Kidney (tissue), 22 donors: ENCODE measurements at places on chromosomes 5 and 9. TPM values are rescaled to one million over a fixed set of nuclear protein-coding genes. Genes with fewer than 3 reads are reported as not detected.
A peak's percentile ranks its signal among the peaks of the same experiment; 100 is the strongest.

DNA sequence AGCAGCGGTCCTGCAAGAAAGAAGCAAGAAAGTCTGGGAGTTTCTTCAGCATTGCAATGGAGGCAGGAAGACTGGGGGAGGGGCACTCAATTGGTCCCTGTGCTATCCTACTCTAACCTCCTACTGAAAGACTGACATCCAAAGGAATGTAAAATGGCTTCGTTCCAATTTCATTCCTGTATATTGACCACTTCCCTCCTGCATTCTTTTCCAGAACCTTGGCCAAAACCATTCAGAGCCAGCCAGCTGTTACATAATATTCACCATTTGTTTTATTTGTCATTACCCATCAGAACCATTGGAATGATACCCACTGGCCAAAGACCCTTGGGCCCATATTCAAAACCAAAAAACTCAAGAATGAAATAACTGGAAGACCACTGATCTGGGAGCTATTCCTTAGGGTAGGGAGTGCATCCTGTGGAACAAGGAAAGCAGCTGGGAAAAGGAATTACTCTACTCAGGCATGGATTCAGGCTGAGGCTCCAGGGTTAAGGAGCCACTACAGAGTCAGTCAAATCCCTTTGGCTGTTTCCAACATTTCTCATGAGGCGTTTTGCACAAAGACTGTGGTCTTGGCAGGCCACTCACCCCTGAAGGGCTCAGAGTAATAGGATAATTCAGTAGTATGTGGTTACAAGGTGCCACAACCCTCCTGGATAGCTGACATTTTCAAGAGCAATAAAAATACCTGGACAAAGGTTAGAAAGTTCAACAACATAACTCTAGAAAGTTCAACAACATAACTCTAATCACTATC lies 148.7 kb upstream of the SLC1A3 start:
- DNase-seq, result no peak

Gene ZNF879
- polyA plus RNA-seq, result 2.2 TPM

GRCh38 chr5:53041071-53041692 lies 52.0 kb downstream of the ITGA2 start:
- DNase-seq, result no peak

GRCh38 chr5:137442660-137443059 lies 56.5 kb downstream of the SPOCK1 start:
- no peak for DNase-seq

Gene IL4
- not detected for polyA plus RNA-seq

Gene PRDM9
- not detected for polyA plus RNA-seq

DNA sequence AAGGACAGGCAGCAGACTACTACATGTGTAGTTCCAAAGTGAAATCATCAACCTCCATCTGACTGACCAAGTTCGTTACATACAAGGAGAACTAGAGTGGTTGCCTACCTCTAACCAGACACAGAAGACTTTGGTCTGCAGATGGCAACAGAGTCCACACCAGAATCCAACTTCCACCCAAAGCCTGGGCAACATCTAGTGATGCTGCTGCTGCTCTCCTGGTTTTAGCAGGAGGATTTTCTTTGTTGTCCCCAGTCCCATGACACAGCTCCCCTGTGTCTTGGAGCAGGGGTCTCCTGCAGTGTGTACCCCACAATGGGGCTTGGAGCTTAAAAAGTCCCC lies 46.4 kb upstream of the APC start:
- DNase-seq, result no peak

DNA sequence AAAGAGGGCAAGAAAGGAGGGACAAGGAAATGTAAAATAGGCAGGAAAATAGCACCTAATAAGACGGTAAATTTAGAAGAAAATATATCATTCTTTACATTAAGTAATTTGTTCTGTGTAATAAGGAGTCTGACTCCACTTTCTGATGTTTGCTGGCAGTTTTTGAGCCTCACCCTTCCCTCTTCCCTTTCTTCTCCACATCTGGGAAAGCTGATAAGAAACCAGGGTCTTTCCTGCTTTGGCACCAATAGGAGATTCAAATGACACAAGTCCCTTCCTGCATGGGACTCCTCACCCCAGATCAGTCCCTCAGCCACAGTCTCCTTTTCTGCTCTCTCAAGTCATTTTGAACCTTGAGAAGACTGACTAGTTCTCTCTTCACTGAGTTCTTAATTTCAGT lies 31.2 kb upstream of the LECT2 start:
- DNase-seq, result no peak

DNA sequence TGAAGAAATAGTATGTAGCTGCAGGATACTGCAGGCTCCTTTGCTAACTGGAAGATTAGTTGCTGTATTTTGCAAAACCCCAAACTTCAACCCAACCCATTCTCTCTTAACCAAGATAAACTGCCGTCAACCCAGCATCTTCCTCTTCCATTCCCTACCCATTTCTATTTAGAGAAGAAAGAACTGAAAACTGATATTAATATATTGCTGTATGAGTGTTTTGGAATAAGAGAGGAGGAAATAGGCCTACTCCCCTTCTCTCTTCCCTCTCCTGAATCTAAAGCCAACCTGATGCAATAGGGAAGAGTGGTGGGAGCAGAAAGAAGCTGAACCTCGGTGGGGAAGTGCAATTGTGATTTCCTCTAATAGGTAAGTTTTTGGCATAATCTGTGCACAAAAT lies 83.7 kb downstream of the TMEM215 start:
- no peak for DNase-seq

Gene PTGDS
- 709 TPM for polyA plus RNA-seq

DNA sequence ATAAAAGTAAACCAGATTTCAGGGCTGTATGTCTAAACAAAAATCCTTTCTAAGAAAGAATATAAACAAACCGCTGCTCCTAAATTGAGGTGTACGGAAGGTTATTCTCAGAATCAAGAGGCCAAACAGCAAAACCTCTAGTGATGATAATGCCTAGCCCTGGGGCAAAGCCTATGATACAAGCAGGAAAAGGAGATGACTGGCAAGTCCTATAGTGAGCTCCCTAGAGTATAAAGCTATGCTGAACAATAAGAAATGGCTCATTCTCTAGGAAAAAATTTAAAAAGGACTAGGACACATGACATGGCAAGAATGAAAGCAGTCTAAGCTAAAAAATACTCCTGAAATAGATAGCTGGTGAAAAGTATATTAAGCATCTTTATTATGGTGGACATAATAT lies 187.1 kb downstream of the BNC2 start:
- DNase-seq, result no peak

Gene SLC46A2
- polyA plus RNA-seq, result not detected

Gene CAMK4
- polyA plus RNA-seq, result 0.37 TPM

GRCh38 chr5:113214606-113215323 lies 220.0 kb downstream of the TSSK1B start:
- DNase-seq, result no peak

GRCh38 chr5:75322066-75322465 lies 15.0 kb upstream of the HMGCR start:
- DNase-seq, result no peak

Gene PDGFRB
- 50.4 TPM for polyA plus RNA-seq

Gene PCDHB6
- 0.32 TPM for polyA plus RNA-seq

Gene PCDHA9
- not detected for polyA plus RNA-seq

Gene IL13
- polyA plus RNA-seq, result not detected

DNA sequence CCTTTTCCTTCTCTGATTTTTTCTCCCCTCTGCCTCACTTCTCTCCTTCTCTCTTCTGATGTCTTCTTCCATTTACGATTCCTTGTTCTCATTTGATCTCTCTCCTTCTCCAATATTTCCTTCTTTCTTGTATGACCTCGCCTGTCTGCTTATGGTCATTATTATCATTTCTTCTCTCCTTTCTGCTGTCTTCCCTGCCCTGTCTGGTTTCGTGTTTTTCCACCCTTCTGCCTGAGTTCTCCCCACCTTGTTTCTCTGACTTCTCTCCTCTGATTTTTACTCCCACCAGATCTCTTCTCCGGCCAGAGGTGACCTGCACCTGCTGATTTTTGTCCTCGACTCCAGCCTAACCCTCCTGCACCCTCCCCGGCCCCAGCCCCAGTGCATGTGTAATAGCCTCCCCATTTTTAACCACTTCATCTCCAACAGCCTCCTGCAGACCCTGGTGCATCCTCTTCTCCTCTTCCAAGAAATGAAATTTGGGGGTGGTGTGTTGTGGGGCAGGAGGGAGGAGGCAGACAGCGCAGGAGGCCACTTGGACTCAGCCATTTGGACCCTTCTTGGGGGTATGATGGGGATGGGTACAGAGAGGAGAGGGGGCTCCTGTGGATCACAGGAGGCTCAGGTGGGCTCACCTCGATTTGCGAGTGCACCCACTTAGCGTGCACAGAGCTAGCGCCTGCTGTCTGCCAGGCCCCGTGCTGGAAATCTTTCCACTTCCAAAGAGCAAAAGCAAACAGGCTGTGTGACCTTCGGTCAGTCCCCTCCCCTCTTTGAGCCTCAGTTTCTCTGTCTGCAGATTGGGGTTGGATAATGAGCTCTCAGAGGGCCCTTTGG lies 32.5 kb downstream of the GSN start:
- DNase-seq, result no peak

Gene HCN1
- not detected for polyA plus RNA-seq

DNA sequence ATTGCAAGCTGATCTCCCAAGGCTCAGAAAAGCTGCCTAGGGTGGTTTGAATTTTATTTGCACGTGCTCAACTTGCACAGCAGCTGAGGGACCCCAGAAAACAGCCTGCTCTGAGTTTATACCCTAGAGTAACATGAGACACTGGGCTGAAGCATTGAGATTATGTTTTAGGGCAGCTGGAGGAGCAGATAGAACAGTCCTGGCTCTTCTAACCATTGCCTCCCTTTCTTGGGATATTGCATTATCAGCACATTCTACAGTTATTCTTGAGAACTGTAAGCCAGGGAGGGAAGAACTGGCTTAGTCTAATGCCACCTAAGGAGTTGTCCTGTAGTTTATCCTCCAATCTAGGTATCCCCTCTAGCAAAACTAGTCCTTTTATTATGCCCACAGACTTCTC lies 10.3 kb downstream of the SMC2 start:
- no peak for DNase-seq

DNA sequence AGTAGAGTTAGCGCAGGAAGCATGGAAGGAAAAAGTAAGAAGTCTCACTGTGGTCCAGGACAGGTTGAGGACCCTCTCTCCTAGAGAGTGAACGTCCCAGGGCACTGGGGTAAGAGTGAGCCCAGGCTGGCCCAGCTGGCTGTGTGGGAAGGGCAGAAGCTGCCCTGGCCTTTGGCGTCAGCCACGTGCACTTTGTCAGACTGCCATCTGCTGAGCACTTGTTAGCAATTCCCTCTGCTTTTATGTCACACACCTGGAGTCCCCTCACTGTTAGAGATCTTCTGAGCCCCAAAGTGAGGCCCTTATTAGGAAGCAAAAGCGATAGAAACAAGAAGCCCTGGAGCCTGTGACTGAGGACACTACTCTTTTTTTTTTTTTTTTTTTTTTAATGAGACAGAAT lies 79.1 kb downstream of the UGCG start:
- DNase-seq, result peak; percentile 33

GRCh38 chr5:122715095-122715494 lies 59.8 kb upstream of the SNX2 start:
- no peak for DNase-seq

DNA sequence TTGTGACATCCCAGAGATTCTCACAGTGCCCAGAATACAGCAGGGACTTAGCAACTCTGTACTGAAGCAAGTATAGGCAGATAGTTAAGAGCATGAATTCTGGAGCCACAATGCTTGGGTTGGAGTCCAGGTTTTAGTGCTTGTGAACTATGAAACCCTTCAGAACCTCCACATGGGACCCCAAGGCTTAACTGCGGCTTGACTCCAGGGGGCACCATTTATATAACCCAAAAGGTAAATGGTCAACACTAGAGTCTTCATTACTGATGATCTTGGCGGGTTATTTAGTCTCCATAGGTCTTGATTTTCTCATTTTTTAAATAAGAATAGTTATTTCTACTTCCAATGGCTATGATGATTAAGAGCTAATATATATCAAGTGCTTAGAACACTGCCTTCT lies 390.3 kb downstream of the TAF11L14 start:
- DNase-seq, result no peak

DNA sequence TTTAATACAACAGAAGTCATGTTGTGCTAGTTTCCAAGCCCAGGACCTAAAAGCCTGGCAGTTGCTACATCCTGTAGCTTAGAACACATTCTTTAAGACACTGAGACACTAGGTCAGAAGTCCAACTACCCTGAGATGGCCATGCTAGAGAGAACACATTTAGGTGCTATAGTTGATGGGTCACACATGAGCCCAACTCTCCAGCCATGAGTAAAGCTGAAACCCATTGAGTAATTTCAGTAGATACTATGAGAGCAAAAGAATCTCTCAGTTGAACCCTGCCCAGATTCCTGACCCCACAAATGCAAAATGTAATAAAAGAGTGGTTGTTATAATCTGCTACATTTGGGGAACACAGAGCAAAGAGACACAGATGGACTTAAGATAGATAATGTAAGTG lies 164.4 kb downstream of the SEMA5A start:
- no peak for DNase-seq

DNA sequence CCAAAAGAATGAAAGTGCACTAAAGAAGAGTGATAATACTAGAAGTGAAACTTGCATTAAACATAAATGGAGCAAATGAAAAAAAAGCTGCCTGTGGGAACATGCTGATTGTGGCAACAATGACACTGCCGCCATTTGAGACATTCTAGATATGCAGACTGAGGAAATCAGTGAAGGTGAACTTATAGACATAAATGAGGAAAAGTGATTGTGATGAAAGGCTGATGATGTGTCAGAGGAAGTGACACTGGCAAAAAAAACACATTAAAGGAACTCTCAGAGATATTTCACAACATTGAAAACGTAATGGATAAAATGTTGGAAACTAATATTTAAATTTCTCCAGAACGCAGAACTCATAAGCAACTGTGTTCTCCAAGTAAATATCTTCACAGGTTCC lies 1.2 kb downstream of the ERCC8 start:
- no peak for DNase-seq

Gene PCDHGB3
- polyA plus RNA-seq, result 0.15 TPM

DNA sequence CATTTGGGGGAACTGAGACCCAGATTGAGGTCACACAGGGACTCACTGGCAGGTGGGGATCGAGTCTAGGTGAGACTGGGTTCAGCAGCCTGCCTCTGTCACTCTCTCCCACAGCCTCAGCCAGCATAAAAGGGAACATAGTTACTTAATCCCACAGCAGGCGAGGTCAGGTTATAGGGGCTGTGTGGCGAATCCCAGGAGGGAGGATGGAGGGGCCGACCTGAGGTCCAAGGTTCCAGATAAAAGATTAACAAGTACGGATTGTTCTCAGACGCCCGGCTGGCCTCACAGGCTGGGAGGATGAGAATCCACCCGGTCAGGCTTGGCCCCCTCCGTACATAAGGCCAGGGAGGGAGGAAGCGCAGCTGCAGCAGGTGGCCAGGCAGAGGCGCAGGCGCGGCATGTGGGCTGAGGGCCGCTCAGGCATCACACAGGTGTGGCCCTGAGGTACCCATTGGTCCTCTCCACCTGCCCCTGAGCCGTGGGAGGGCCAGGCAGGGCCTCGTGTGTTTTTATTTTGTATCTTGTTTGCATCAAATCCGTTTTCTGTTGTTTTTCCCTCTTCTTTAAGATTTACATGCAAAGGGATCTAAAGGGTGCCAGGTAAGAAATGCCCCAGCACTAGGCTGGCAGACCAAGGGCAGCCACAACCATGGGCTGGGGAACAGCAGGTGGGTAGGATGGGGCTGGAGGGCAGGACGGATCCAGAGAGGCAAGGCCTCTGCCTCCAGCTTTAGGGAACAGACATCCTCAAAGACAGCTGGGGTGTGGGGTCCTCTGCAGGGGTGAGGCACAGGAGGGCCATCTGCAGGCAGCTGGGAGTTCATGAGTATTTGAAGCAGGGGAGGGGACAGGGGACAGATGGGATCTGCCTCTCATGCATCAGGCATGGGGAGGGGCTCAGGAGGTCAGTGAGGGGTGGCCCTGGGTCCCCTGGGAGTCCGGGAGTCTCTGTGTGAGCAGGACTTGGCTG lies 3.6 kb downstream of the SUSD3 start:
- DNase-seq, result peak; percentile 83
